NCI-H1092 treated with DMSO at 0.1 percent for 48 hours (cell line): ENCODE measurements at places on chromosomes 16 and 17.

DNA sequence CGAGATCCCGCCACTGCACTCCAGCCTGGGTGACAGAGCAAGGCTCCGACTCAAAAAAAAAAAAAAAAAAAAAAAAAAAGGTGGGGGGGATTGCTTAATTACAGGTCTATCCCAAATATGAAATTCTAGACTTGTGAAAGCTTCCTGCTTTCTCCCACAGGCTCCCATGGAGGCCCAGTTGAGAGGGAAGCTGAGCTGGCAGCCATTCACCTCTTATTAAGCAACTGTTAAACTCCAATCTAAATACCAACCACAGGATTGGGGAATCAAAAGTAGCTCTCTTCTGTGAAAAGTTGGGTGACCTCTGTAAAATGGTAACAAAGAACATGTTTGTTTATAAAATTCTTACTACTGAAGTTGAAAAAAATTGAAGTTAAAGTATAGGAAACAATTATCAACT lies 45.8 kb upstream of the STAC2 start:
- DNase-seq, result no peak

GRCh38 chr17:14926526-14927122 lies 338.5 kb downstream of the PMP22 start:
- DNase-seq, result peak; percentile 16

DNA sequence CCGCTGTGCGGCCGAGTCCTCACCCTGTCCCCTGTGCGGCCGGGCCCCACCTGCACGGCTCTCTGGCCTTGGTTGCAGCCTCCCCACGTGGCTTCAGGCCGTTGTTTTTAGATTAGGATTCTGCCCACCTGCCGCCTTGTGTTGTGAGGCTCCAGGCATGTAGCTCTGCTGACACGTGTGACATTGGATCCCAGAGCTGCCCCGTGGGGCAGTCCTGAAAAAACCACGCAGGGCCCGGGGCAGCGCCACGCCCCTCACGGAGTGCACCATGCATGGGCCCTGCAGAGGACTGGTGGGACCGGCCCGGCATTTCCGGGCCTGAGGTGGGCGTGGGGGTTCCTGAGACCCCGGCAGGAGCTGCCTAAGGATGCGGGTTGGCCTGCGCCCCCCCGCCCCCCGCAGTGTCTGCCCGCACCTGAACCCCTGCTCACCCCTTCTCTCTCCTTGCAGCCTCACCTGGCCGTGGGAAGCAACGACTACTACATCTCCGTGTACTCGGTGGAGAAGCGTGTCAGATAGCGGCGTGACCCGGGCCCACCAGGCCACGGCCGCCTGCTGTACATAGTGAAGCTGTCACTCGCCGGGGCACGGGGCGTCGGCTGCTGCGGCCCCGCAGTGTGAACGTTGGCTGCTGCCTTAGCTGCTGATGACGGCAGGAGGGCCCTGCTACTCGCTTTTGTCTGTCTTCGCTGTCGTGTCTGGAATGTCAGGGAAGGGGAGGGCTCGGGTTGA lies 27.7 kb upstream of the CHMP6 start:
- DNase-seq, result no peak

DNA sequence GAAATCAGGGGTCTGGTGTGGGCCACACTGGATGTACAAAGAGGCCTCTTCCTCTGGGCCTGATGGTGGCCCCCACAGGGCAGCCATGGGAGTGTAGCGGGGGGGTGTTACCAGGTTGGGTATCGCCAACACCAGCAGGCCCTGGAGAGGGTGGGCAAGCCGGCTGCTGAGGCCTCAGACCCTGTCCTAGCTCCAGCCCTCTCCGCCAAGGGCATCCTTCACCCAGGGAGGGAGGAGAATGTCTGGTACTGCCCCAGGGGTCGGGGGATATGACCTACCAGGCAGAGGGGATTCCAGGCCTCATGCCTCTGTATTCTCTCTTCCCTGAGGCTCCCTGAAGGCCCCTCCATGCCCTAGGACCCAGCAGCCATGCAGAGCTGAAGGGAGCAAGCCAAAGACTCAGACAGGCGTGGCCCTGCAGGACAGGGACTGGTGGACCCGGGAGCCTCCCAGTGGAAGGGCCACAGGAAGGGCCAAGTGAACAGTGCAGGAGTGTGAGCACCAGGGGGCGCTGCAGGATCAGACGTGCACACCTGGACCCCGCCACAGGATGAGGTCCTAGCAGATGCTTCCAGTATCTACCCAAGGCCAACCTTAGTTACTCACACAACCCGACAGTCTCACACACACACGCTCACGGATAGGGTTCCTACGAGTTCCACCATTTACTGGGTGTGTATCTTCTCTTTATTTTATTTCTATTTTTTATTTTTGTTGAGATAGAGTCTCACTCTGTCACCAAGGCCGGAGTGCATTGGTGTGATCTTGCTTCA lies 10.9 kb upstream of the CES4A start:
- DNase-seq, result peak; percentile 76

GRCh38 chr17:32882734-32883133 lies 5.8 kb upstream of the MYO1D start:
- DNase-seq, result no peak

GRCh38 chr17:45389354-45389753 lies 43.3 kb downstream of the ARHGAP27 start:
- no peak for DNase-seq

DNA sequence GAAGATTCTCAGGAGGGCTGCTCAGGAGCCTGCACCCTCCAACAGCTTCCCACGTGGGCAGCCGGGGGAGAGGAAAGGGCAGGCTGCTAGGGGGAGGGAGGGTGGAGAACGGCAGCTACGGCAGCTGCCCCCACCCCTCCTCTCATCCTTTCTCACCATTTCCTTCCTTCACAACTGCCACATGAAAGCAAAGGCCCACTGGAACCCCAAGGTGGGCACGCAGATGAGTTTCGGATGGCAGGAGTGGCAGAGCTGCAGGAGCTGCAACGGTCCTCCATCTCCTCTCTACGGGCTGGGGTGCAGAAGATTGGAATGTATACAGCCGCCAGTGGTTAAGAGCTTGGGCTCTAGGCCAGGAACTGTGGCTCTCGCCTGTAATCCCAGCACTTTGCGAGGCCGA lies 77.7 kb downstream of the GAS7 start:
- DNase-seq, result no peak

DNA sequence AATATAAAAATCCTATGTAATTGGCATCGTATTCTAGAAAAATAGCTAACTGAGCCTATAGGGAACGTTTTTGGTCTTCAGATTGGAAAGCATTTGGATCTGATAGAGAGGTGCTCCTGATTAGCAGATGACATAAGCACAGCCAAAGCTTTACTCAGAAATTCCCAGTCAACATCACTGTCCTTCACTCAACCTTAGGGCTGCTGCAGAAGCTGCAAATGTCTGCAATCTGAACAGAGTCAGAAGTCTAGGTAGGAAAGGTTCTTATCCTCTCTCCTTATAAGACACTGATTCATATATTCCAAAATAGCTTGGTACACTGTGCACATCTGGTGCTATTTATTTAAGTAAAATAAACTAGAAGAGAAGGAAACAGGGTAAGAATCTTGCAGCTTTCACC lies 19.2 kb downstream of the STRADA start:
- DNase-seq, result no peak

GRCh38 chr16:71479420-71479819 lies 9.7 kb downstream of the ZNF19 start:
- DNase-seq, result peak; percentile 26

DNA sequence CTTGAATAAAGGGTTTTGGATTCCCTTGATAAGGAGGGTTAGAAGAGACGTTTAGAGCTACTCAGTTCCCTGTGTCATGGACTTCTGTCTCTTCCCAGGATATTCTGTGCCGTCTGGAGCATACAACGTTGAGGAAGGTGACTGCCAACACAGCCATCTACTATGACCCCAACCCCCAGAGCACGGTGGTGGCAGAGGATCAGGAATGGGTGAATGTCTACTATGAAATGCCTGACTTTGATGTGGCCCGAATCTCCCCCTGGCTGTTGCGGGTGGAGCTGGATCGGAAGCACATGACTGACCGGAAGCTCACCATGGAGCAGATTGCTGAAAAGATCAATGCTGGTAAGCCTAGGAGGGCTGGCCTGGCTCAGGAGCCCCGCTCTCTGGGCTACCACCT lies 24.7 kb downstream of the POLR2A start:
- DNase-seq, result no peak

DNA sequence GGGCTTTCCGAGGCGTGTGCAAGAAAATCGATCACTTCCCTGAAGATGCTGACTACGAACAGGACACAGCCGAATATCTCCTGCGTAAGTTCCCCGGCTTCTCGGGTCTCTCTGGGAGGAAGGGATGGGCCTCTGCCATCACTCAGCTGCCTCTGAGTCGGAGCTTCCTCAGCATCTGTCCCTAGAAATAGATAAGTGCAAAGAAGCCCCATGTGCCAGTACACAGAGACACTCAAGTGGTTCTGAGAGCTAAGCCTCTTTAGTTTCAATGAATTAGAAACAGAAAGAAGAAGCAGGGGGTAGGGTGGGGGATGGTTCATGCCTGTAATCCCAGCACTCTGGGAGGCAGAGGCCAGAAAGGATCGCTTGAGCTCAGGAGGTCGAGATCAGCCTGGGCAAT lies 90.6 kb downstream of the CACNG3 start:
- no peak for DNase-seq

DNA sequence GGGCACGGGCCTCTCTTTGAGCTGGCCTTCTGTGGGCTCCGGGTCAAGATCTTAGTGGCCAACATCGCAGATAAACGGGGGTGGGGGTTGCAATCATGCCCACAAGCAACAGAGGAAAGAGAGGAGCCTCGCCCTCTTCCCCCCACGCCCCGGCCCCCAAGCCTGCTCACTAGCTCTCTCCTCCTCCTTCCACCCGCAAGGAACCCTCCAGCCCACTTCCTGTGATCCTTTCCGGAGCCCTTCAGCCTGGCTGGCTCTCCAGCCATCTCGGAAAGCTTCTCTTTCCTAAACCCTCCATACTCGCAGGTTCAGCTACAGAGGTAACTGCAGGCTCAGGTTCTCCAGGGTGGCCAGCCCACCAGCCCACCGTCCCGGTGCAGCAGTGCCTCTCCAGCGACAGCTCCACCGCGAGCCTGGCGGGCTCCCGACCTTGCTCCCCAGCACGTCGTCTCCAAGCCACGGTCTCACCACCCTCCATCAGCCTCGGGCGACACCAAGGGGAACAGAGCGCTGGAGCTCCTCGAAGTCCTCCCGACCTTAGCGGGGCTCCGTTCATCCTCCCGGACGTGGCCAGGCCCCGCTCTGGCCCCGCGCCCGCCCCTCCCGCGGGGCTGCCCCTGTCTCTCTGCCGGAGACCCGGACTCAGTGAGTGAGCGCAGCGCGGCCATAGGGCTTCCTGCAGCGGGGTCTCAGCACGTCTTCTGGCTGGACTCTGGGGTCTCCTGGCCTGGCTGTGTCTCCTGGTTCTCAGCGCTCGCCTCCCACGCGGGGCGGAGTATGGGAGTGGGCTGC lies 12.9 kb upstream of the ODF4 start:
- DNase-seq, result peak; percentile 8

DNA sequence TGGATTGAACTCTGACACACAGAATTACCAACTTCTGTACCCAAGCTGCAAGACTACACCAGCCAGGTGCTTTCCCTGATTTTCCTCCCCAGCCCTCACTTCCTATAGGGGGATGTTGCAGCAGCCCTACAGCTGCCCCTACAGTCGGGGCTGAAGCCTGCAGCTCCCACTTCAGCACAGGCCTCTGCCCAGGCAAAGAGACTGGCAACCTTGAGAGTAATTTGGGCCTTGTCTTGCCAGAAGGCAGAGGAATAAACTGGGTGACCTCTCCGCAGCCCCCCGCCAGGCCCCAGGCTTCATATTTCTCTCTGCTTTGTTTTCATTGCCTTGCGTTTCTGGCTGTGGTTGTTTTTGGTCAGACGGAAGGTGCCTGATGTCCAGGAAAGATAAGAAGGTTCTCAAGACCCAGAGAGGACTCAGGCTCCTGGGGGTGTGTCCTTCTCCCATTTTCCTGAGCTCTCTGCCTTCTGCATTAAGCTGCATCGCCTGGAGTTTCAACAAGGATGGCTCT lies 32.0 kb downstream of the SLC6A4 start:
- no peak for DNase-seq

DNA sequence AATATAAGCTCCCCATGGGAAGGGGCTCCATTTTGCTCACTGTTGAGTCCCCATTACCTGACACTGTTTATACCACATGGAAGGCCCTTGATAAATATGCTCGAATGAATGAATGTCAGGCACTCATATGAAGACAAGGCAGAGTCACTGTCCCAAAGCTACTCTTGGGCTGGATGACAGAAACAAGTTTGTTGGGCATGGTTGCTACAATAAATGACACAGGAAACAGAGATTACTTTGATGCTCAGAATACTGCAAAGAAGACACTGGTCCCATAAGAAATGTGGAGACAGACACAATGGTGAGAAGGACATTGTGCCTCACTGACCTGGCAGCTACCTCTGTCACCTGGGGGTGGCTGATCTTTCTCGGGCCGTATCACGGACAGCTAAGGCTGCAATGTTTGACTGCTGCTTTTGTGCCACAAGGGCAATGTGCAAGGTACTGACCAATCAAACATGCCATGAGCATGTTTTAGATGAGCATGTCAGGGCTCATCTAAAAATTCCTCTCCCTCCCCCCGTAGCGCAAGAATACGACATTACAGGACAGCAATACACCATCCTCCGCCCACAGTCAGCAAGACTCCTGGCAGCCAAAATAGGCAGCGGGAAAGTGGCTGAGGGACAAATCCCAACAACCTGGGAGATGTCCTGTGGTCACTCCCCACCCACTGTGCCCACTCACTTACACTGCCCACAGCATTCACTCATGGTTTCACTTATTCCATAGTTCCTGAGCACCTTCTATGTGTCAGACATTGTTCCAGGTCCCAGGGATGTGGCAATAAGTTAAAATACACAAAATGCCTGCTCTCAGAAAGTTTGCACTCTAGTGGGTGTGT lies 5.0 kb downstream of the PIK3R6 start:
- DNase-seq, result no peak

GRCh38 chr16:84795329-84796053 lies 24.3 kb upstream of the CRISPLD2 start:
- no peak for DNase-seq

DNA sequence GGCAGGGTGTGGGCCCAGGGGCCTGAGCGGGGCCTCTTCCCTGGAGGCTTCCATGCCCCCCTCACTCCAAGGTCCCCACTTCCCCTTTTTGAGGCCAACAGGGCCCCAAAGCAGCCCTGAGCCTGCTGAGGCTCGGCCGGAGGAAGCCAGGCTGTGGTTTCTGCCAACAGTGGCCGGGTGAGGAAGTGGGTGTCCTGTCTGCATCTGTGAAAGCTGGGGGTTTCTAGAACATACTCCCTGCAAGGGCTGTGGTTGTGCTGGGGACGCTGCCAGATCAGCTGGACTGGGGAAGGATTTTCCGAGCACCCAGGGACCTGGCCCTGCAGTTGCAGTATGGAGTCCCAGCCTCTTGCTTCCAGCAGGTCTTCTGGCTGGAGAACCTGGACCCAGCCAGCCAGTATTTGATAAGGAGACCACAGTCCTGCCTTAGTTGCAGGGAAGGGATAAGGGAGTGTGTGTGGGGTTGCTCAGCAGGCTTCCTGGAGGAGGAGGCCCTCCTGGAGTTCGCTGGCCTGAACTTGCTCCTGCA lies 15.7 kb downstream of the ADCY7 start:
- DNase-seq, result no peak

DNA sequence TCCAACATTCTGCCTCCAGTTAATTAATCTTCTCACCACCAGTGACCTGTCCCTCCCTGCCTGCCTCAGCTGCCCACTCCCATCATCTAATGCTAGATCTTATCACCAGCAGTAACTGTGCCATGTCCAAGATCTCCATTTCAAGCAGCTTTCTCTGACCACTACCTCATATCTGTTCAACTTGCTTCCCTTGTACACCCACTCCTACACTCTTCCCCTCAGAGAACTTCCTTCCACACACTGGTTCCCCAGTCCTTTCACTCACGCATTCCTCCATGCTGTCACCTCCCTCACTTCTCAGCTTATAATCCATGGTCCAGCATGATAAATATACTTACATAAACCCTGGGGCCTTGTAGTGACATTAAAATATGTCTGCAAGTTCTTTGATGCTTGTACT lies 31.8 kb upstream of the DYNLL2 start:
- no peak for DNase-seq

GRCh38 chr17:81120149-81120484 lies 45.2 kb upstream of the PVALEF start:
- DNase-seq, result peak; percentile 39
